ENCODE measurements at places on chromosomes 3 and 15. TPM values are rescaled to one million over a fixed set of nuclear protein-coding genes. Genes with fewer than 3 reads are reported as not detected.
A peak's percentile ranks its signal among the peaks of the same experiment; 100 is the strongest.

Gene LRTM1
- total RNA-seq, result not detected

Gene TGM5
- total RNA-seq, result 0.26 TPM

Gene CCR9
- total RNA-seq, result 0.23 TPM

DNA sequence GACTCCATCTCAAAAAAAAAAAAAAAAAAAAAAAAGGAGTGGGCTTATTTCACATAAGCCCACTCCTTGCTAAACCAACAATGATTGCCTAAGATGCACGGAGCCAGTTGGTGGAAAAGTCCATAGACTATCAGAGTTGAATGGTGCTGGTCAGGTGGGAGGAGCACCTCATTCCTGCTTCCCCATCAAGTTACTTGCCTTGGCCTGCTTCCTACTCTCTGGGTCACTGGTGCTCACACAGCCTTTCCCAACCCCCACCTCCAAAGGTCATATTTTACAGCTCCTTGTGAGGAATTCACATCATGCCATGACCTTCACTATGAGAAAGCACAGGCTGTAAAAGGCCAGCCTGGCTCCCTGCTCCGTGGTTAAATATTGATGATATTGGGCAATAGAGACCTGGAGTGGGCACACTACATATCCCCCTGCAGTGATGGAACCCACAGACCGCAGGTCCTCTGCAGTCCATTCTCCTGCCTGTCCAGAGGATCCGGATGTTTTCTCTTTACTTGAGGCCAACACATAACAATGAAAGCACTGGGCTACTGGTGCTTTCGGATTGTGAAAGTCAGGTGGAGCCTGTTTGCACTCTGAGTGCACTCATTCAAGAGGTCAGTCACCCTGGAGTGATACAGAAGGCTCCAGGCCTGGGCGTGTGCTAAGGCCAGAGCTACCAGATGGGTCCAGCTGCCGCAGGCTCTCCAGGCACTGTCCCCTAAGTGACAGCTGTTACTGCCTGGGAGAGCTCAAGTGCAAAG is at the start of gene SLC51B:
Gene SLC51B, plus strand, starts transcription at position 664 of the 758 bp plus-strand sequence. CDS start 4,618 bp downstream, outside the sequence.
- peak; percentile 69 for DNase-seq

DNA sequence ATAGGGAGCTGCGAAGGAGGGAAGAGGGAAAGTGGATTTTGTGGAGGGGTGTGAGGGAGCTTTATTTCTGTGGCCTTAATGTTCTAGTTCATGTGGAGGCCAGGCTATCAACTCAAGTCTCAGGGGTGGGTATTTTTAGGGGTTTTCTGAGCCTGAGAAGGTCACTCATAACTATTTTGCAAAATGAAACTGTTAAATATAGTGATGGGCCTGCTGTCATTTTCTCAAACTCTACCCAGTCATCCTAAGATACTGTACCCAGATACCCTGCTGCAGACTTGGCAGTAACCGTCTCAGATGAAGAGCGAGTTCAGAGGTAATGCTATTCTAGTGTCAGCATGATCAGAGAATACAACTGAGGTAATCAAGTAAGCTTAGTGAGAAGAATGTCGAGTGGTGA is 545.0 kb upstream of the TBL1XR1 start:
- DNase-seq, result no peak

DNA sequence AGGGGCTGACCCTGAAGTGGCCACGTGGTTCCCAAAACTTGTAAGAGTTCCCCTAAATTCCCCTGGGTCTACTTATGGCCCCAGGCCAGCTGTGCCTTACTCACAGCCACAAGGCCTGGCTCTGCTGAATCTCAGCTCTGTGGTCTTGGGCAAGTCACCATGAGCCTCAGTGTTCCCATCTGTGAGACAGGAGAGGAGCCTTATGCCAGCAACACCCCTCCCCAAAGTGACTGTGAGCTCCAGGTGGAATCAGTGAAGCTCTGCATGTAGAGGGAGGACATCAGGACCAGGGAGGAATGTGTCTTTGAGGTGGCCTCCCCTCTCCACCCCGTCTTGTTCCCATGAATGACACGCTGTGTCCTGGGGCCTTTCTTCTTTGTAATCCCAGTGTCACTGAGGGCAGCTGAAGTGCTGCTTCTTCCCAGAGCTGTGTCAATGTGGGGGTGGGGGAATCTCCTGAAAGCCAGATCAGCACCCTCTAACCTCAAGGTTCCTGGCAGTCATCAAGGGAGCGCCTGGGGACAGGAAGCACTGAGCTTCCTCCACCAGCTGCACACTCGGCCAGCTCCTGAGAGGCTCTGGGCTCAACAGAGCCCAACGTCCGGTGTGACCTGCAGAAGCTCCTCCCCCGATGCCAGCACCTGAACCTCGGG is 258.9 kb downstream of the UACA start:
- DNase-seq, result peak; percentile 44

- no peak for DNase-seq
Measured at GRCh38 chr3:127090218-127091160, 102.4 kb upstream of the PRR23E start.

DNA sequence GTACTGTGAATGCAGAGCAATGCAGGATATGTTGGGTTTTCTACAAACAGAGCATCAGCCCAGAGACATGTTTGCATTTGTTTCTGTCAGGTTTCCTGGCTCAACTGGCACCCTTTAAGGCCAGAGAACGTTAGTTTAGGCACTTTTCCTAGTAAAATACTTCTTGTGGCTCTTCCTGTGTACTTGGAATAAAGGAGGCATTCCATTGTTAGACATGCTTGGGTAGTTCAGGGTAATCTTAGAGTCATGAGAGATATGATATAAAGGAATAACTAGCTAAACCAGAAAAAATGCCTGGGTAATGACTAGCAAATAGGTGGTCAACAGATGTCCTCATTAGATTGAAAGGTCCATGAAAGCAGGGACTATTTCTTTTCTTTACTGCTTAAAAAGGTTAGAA is 60.4 kb upstream of the RBM5 start:
- DNase-seq, result no peak

- no peak for DNase-seq
Measured at GRCh38 chr15:94294556-94294955, 63.2 kb downstream of the MCTP2 start.

GRCh38 chr15:28912422-28912821 is 26.6 kb downstream of the APBA2 start:
- DNase-seq, result no peak

DNA sequence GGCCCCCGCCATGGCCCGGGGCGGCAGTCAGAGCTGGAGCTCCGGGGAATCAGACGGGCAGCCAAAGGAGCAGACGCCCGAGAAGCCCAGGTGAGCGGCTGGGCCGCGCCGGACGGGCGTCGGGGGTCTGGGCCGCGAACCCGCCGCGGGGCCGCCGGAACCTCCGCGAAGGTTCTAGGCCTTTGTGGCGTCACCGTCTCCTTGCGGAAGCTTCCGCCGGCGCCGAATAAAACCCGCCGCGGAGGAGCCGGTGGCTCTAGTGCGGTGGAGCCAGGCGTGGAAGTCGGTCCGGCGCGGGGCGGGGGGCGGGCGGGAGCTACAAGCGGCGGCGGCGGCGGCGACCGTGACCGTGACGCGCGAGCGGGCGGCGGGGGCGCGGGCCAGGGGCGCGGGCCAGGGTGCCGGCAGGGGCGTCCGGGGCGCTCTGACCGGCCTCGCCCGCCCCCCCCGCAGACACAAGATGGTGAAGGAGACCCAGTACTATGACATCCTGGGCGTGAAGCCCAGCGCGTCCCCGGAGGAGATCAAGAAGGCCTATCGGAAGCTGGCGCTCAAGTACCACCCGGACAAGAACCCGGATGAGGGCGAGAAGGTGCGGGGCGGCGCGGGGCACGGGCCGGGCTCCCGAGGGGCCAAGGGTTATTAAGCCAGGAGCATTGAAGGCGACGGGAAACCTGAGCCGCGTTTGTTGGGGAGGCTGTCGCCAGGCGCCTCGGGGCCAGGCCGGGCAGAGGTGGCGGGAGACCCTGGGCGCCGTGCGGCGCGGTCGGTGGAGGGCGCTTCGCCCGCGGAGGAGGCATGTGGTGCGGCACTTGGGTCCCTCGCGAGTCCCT is at the start of gene DNAJA4:
Gene DNAJA4, plus strand, starts transcription at position 259 of the 833 bp plus-strand sequence. Its CDS starts 202 bp downstream, at position 461.
- DNase-seq, result peak; percentile 50

DNA sequence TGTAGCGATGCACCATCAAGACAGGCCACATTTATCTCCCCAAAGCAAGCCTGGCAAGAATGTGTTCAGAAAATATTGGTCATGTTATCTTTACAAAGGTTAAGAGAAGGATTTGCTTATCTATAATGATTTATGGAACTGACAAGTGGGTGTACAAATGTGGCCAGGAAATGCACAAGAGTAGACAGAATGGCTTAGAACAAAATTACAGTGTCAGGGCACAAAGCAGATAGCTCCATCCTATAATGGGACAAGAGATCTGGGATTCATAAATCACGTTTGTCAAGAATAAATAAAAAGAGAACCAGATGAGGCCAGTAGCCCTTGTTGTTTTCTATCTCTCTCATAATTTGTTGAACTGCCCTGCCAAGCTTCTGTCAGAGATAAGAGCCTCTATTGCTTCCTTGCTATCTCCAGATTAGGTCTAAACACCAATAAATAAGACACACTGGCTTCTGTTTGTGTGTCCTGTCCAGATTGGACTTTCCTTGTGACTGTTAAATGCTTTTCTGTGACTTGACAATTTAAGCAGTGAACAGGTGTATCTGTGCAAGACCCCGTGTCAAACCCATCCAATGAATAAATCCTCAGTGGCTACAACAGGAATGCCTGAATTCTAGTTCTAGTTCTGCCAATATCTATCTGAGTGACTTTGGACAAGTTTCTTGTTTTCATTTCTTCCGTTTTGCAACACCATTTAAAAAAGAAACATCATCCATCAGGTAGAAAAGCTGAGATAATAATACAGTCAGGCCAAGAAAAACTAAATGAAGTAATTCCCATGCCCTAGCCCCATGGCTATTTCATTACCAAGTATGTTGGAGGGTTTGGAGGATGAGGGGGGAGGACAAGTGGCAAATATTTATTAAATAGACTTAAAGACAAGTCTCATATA is 157.2 kb downstream of the DCLK3 start:
- DNase-seq, result no peak

DNA sequence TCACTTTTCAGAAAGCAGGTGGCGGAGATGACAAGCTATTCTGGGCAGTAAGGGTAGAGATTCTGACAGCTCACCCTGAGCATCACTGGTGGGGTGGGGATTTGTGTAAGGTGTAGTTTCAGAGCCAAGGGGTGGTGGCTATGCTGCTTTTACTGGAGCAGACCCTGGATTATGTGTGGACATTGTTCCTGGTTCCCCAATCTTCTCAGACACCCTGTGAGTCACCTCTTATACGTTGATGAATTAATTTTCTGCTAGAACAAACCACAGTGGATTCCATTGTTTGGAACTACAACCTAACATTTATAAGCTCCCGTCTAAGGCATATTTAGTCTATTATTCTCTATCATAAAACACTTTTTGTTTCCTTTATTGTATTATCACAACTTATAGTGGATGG is 169.5 kb upstream of the COL8A1 start:
- DNase-seq, result no peak

DNA sequence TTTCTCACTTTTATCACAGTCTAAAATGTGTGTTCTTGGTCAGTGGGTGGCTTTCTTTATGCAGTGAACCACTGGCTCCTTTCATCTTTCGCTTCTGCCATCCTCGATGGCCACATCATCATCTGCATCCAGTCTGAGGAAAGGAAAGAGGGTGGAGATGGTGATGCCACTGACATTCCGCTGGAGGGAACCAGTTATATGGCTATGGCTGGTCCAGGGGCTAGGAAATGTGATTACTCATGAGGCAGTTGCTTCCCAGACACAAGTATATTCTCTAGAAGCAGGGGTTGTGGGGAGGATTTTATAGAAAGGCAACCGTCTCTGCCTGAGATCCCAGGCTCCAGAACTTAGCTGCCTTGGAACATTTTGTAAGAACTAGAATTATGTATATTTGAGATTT is 246.7 kb upstream of the AZI2 start:
- no peak for DNase-seq

GRCh38 chr3:100682854-100683760 is 26.2 kb upstream of the TFG start:
- no peak for DNase-seq
